ENCODE measurements at places on chromosomes 1 and 21.

DNA sequence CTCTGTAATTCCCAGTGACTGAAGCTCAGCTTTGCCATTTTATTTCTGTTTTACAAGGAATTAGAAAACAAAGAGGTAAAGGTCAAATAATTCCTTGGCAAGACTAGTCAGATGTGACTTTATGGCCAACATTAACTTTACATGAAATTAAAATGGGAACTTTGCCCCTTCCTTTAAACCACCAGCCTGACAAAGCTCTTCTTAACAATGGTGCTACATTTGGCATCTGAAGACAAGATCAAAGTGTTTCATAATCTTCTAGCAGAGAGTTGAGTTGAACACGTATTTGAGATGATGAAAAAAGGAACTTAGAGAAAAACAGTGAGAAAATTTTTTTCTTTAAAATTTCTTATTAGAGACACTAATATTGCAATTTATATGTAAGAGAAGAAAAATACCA is 193.8 kb downstream of the AK5 start:
- no peak for DNase-seq

DNA sequence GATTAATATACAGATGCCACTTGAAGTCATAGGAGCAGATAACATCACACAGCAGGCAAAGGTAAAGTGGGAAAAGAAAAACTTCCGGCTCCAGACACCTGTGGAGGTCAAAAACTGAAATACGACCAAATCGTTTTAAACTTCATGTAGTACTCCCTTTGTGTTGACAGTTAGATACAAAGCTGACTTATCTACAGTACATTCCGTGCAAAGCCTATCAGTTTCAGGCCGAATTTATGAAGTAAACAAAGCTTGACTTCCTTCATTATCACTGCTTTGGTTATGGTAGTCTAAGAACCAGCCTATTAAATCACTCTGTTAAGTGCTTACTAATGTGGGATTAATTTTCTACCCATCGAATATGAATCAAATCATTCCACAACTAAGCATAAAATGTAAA is 156.3 kb downstream of the SMYD3 start:
- no peak for DNase-seq

DNA sequence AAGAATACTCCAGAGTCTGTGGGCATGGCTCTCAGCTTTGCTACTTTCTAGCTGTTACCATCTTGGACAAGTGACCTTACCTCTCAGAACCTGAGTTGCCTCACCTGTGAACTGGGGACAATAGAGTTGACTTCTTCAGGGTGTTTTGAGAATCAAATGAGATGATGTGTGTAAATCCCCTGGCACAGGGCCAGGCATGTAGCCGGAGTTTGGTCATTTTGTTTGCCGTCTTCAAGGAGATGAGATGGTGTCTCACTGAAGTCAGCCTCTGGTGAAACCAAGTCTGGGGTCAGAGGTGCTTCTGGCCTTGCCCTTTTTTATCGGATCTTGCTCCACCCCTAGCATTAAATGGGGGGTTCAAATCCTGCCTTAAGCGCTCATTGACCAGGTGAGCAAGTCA is 149.2 kb upstream of the TMEM51 start:
- DNase-seq: no peak

- no peak for DNase-seq
Measured at GRCh38 chr1:239678181-239678580, 291.8 kb downstream of the CHRM3 start.

- no peak for DNase-seq
Measured at GRCh38 chr21:21606041-21606440, 607.8 kb downstream of the NCAM2 start.

DNA sequence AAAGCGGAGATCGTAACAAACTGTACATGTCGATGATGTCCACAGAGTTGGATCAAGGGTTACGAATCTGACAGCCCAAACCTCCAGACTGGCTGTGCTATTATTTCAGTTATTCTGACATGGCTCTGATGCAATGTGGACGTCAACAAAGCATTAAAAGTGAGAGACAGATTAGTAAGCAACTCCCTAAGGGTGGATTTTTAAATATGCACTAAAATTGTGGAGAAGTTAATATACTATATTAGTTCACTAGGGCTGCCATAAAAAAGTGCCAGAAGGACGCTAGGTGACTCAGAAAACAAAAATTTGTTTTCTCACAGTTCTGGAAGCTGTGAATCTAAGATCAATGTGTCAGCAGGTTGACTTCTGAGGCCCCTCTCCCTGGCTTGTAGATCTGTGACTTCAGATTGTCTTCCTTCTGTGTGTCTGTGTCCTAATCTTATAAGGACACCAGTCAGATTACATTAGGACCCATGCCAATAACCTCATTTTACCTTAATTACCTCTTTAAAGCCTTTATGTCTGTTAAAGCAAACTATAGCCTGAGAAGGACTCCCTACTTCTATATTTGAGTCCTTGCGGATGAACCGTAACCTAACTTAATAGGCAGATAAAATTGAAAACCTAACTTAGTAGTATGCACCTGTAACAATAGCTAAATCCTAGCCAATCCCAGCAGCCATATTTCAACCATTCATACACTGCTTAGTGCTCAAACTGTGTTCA is 66.0 kb upstream of the BACH1 start:
- no peak for DNase-seq

DNA sequence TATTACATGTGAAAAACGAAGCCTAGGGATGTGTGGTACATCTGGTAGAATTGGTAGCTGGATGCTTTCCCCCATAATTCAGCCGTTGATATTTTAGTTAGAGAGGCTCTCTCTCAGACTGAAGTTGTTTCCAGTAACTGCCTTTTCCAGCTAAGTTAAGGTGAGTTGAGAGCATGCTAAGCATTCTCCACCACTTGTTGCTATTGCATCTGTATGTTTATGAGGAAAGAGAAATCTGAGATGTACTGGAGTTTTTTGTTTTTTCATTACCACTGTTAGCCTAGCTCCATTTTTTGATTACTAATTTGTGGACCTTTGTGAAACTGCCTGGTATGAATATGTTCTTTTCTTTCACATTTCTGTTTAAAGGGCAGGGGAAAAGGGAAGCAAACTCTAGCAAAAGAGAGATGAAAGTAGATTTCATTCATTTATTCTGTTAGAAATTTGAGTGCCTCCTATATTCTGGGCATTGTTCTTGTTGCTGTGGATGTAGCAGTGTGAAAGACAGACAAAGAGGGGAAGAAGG is 189.9 kb upstream of the CACYBP start:
- no peak for DNase-seq

DNA sequence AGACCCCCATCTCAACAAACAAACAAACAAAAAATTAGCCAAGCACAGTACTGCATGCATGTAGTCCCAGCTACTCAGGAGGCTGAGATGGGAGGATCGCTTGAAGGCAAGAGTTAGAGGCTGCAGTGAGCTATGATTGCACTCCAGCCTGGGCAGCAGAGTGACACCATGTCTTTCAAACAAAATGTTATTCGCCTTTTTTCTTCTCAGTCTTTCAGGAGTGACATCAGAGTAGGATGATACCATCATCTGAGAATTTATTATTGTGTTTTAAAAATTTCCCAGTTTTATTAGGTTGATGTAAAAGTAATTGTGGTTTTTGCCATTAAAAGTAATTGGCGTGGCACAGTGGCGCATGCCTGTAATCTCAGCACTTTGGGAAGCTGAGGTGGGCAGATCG is 10.8 kb downstream of the PARK7 start:
- no peak for DNase-seq

- no peak for DNase-seq
Measured at GRCh38 chr1:22416555-22417454, 34.8 kb upstream of the ZBTB40 start.

GRCh38 chr1:180860535-180860934 is 52.2 kb upstream of the KIAA1614 start:
- no peak for DNase-seq

DNA sequence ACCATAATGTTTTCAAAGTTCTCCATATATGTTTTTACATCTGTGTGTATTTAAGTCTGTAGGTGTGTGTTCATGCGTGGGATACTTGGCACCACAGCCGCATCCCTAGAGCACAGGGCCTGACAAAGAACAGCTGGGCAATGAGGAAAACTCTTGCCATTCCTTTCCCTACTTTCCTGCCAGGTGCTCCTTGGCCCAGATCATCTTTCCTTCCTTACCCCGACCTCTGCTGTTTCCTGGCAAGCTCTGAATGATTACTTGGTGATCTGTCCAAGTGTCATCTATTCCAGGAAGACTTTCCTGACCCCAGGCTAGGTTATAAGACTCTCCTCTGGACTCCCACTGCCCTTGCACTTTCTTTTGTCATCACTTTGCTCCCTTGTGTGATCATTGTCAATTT is 123.6 kb downstream of the ELAVL4 start:
- DNase-seq: no peak

- DNase-seq: no peak
Measured at GRCh38 chr1:159144571-159144970, 26.8 kb upstream of the CADM3 start.

GRCh38 chr1:36097693-36098585 is 9.2 kb downstream of the ADPRS start:
- DNase-seq: no peak

DNA sequence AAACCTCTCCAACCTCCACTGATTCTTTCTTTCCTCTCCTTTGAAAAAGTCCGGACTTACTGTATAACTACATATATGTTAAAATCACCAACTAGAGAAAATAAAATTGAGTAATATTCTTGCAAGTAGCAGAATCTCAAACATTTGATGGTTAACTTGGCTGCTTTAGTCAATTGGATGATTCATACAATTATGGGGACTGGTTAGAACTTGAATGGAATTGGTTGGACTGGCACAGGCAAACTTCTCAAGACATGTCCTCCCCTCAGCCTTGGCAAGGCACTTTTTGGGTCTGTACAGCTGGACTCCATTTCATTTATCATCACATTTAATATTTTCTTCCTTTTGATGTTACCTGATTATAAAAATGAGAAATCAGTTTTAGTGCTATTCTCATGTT is 6.5 kb downstream of the WLS start:
- no peak for DNase-seq

- no peak for DNase-seq
Measured at GRCh38 chr21:15063814-15064575, 805 bp downstream of the NRIP1 start.

- DNase-seq: no peak
Measured at GRCh38 chr1:21182181-21182731, 5.6 kb upstream of the EIF4G3 start.

DNA sequence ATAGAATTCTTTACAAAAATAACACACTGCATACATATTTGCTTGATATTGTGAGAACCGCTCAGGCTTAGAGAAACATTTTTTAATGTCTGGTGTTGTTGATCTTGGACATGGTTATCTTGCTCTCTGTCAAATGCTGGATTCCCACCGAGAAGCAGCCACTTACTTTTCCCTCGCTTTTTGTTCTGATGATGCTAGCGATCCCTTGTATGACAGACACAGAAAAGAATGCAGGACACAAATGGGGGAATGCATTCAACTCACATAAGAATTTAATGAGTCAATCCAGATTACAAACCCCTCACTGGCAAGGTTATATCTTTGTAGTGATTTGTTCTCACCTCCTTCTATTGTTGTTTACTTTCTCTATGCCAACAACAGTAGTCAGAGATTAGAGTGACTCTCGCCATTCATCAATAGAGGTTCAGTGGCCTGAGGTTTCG is 76.8 kb upstream of the AKT3 start:
- DNase-seq: no peak

DNA sequence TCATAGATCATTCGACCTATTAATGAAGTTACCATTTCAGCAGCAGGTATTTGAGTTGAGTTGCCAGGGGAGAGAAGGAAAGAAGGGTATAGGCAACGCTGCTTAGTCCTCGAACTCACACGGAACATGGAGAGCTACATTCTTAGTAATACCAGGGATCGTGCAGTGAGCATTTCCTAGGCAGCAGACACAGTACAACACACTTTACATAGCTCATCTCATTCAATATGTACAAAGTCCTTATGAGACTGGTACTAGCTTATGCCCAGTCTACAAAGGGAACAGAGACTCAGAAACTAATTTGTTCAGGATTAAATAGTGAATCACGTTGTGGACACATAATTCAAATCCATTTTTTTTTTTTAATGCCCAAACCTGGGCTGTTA is 25.6 kb downstream of the IRF2BP2 start:
- DNase-seq: no peak

- DNase-seq: peak; percentile 67
Measured at GRCh38 chr21:45140346-45140940, 66.1 kb downstream of the ADARB1 start.

- DNase-seq: no peak
Measured at GRCh38 chr1:205976708-205977401, 26.3 kb downstream of the RAB7B start.

- DNase-seq: no peak
Measured at GRCh38 chr1:50047916-50048694, 24.4 kb upstream of the AGBL4 start.

DNA sequence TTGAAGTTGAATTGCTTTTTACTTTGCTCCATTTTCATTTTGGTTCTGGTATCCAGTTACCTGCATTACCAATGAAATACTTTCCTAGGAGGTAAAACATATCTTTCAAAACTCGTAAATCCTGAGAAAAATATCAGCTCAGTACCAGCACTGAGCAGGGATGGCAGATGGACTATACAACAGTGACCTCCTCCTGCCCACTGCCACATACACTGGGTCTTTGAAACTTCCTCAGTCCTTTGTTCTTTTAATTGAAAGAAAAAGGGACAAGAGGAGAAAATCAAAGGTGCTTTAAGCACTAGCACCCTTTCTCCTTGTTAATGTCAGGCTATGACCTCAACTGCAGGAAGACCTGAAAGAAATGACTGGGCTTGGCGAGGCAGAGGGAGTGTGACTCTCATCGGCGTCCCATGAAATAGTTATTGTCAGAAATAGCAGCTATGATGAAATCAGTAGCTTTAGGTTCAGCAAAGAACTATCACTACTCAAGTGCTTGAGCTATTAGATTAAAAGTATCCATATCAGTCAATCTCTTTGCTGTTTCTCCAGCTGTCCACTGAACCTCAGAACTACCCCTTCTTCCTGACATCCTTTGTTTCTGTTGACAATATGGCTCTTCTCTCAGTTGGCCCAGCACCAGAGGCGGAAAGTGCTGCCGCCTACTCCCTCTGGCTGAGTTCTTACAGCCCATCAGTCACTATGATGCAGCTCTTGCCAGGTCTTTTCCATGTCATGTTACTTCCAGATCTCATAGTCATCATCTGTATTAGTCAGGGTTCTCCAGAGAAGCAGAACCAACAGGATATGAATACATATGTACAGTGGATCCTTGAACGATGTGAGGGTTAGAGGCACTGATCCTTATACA is 207.0 kb upstream of the MAP1LC3C start:
- no peak for DNase-seq

- DNase-seq: no peak
Measured at GRCh38 chr1:5098981-5099385, 444.6 kb downstream of the AJAP1 start.

Data from cerebellar nuclear complex (tissue), 1 donor.